Occipital lobe (tissue), 3 donors: ENCODE measurements at places on chromosomes 1 and 21.

GRCh38 chr1:153070243-153070642 lies 1.2 kb downstream of the SPRR2B start:
- no peak for DNase-seq

GRCh38 chr1:155250633-155251449 lies 4.4 kb downstream of the ENTREP3 start:
- DNase-seq = peak; percentile 86

DNA sequence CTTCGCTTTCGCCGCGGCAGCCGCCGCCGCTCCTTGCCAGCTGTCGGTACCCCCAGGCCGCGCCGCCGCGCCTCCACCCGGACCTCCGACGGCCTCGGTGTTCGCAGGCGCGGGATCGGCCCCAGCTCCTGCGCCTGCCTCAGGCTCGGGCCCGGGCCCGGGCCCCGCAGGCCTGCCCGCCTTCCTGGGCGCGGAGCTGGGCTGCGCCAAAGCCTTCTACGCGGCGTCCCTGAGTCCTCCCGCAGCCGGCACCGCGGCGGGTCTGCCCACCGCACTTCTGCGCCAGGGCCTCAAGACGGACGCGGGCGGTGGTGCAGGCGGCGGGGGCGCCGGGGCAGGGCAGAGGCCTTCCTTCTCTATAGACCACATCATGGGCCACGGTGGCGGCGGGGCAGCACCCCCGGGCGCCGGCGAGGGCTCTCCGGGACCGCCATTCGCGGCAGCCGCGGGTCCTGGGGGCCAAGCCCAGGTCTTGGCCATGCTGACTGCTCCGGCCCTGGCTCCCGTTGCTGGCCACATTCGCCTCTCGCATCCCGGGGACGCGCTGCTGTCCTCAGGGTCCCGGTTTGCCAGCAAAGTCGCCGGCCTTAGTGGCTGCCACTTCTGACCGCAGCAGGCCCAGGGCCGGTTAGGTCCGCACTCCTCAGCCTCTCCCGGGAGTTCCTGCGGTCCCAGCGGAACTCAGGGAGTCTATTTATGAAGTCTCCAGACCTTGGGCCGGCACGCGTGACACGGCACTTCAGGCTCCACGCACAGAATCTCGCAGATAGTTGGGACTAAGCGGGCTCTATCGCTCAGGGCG lies 1.4 kb downstream of the FOXD2 start:
- no peak for DNase-seq

DNA sequence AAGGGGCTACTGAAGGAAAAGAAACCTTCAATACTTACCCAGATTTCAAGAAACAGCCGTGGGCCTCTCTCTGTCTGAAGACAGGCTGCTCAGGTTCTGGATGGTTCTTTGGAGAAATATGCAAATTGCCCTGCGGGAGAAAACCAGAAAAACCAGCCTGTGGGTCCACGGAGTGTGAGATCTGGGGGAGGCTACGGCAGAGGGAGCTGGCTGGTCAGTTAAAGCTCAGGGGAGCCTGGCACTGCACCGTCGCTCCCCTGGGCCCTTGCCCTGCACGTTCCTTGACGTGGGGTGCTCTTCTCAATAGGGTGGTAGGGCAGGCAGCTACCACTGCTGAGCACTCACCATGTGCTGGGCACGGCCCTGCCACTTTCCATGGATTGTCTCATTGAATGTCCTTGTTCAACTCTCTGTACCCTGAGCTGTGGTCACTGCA lies 12.7 kb downstream of the TMCO4 start:
- DNase-seq = no peak

DNA sequence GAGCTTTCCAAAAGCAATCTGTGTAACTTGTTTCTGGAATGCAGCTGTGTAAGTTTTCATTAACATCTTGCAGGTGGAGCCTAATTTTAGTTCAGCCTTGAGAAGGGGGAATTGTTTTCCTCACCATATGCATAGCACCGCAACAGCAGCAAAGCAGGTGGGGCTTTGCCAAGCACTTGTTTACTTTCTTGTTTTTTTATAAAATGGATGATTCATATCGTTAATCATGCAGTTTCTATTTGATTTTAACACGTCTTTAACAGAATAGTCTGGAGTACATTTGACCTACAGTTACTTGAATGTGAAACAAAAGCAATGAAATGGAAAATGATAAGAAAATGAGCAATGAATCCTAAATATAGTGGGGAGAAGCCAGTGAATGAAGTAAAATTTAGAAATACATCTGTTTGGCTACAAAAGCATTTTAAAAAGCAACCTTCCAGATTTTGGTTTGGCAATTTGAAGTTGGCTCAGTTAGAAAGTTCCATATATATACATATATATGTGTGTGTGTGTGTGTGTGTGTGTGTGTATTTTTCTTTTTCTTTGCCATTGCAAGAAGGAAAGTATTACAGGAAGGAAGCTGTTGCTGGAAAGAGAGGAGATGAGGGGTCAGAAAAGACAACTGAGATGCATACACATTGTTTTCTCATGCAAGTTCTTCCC lies 119.0 kb upstream of the ADGRL2 start:
- no peak for DNase-seq

DNA sequence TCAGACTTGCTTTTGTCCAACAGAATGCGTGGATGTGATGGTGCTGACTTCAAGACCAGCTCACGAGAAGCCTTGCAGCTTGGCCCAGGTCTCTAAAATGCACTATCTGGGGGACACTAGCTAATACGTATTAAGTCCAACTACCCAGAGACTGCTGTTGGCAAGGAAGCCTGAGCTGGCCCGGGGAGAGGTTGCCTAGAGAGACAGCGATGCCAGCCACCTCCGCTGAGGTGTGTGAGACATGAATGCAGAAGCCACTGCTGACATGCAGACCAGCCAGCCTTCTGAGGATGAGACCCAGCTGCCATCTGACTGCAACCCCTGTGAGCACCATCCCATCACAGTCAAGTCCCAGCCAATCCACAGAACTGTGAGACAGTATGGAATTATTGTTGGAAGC lies 32.5 kb downstream of the THAP3 start:
- DNase-seq = no peak

GRCh38 chr1:177328251-177328650 lies 157.5 kb downstream of the BRINP2 start:
- DNase-seq = no peak

DNA sequence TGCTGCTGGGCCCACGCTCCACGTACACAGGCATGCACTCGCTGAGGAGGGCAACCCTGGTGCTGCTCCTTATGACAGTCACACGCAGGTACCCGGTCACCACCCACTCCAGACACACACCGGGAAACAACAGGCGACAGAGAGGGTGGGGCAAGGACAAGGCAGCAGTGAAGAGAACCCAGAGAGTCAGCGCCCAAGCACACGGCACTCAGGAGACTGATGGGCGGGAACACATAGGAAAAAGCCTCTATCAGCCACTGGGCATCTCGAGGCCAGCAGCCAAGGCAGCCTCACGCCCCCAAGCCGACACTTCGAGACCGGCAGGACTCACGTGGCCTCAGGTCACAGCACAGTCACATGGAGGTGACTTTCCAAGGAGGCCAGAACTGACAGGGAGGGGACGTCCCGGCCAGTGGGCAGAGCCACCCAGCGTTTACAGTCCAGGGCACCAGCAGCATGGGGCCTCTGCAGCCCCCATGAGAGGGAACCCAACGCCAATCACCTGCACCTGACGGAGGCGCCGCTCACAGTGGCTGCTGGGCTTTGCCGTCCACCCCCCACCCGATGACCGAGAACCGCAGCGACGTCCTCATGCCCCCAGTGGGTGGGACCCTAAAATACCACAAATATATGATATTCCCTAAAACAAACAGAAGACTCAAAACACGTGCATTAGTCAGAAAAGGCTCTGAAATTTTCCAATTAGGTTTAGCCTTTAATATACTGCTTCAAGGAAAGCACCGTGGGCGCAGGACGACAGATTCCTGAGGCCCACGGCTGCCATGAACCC lies 19.7 kb downstream of the PTTG1IP start:
- DNase-seq = no peak

DNA sequence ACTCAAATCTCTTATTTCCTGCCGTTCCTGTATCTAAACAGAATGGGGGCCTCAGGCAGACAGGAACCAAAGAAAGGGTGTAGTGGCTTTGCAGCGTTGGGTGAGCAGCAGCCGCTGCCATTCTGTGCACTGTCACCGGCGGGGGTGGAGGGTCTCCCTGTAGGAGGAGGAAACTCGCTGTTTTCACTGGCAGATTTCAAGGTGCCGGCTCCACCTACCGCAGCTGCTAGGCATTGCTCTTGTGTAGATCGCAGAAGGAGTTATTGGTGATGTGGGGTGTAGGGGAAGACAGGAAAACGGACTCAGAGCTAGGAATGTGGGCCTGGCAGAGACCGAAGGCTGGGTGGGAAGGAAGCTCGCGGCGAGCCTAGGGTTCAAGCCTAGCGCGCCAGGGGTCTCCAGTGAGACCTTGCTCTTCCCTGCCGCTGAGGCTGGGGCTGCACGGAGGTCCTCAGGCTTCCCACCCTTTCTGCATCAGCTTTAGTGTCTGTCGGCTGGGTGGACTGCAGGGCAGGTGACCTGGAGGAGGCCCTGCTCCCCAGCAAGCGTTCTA lies 20.8 kb downstream of the ATP5PO start:
- DNase-seq = peak; percentile 71

DNA sequence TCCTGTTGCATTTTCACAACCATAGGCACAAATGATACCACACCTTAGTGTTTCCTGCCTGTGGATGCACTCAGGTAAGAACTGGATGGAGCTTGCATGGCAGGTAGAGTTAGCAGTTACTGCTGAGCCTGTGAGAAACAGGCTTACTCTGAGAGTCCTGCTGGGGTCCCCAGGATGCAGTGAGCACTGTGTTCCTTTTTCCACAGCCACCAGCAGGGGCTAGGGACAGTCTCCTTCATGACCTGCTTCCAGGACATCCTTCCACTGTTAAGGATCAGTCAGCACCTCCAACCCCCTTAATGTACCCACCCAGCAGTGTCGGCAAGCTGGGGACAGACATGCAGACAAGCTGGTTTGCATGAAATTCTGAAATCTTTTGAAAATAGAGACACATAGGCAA lies 16.3 kb downstream of the CAPN8 start:
- DNase-seq = no peak

- DNase-seq = peak; percentile 75
Measured at GRCh38 chr1:48493970-48494769, 22.2 kb upstream of the SPATA6 start.

- DNase-seq = no peak
Measured at GRCh38 chr1:43065191-43065590, 106.5 kb upstream of the SLC2A1 start.

- no peak for DNase-seq
Measured at GRCh38 chr1:183219616-183220009, 33.5 kb downstream of the LAMC2 start.

DNA sequence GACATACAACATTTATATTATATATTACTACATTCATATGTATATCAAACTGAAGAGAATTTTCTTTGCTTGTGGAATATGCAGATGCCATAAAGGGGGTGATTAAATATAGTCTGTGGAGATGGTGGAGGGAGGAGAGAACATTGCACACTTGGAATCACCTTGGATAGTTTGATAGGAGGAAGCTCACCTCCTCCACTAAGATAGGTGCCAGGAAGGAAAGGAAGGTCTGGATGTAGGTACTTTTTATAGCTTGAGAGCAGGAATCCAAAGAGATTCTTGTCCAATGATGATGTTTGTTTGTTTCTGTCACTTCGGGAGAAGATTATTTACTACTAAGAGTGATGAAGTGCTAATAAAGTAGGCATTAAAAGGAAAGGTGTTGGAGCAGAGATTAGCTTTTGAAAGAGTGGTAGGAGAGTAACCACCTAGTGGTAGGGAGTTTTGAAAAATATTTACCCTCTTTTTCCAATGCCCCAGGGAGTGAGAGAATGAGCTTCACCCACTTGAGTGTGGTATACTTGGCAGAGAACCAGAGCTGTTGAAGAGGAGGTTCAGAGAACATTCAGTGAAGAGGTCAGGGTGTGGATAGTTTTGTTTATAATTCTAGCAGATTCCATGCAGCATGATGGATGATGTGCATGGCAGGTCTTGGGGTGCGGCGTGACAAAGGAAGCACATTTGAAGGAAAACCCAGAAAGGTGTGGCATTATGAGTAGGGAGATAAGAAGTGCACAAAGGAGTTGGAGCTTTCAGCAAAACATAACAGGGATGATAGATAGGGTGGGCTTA lies 145.0 kb downstream of the PATJ start:
- DNase-seq = no peak

GRCh38 chr1:109201123-109201703 lies 12.5 kb upstream of the SARS1 start:
- DNase-seq = peak; percentile 47

DNA sequence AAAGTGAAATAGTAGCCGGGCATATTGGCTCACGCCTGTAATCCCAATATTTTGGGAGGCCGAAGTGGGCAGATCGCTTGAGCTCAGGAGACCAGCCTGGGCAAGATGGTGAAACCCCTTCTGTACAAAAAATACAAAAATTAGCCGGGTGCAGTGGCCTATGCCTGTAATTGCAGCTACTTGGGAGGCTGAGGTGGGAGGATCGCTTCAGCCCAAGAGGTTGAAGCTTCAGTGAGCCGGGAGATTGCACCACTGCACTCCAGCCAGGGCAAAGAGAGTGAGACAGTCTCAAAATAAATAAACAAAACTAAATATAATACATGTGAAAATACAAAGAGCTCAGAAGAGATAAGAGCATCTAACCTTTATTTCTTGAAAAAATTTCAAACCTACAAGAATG lies 2.3 kb upstream of the MSTO1 start:
- DNase-seq = no peak

- DNase-seq = no peak
Measured at GRCh38 chr1:3068564-3069431, at the start of gene PRDM16. Gene PRDM16 (plus strand): TSS chr1:3069203. CDS start chr1:3069260, 57 bp downstream.

DNA sequence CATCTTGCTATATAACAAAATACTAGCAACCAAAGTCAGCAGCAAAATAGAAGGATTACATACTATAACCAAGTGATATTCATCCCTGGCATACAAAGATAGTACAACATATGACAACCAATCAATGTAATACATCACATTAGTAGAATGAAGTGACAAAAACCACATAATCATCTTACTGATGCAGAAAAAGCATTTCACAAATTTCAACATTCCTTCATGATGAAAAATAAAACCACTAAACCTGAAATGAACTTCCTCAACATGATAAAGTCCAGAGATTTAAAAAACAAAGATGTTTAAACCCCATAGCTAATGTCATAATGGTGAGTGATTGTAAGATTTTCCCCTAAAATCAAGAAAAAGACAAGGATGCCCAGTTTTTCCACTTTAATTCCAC lies 18.6 kb downstream of the RO60 start:
- no peak for DNase-seq

GRCh38 chr1:40823345-40823744 lies 38.8 kb downstream of the CITED4 start:
- DNase-seq = no peak

- DNase-seq = no peak
Measured at GRCh38 chr1:31356427-31356826, 16.4 kb downstream of the FABP3 start.

GRCh38 chr21:23445307-23445706 lies 2162.0 kb downstream of the MRPL39 start:
- DNase-seq = no peak

DNA sequence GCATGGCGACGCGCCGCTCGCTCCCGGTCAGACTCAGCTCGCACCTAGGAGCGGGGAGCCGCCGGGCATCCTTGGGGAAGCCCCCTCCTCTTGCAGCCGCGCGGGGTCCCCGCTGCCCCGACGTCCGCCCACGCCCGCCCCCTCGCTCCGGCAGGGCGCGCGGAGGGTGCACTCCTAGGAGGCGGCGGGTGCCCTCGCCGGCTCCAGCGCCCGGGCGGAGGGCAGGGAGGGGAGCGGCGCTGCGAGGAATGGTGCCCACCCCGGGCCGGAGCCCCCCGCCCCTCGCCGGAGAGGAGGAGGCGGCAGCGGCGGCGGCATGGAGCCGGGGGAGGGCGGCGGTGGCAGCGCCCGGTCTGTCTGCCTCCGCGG lies 488 bp downstream of the FAM78B start:
- DNase-seq = no peak
